Activated naive CD4-positive, alpha-beta T cell treated with anti-CD3 and anti-CD28 coated beads for 36 hours (primary cell): ENCODE measurements at places on chromosomes 2 and 18.

DNA sequence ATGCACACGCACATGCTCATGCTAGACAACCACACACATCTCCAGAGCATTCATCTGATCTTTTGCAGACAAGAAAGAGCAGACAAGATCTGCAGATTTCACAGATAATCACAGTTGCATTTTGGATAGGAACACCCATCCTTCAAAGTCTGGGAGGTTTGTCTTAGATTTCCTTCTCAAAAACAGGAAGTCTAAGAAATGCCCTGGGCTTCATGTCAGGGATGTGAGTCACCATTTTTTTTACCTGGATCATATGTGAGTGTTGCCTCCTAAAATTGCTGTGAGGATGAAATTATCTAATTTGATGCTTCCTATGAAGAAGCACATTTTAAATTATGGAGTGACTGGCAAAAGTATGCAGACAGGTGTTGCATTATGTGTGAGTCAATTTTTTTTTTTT lies 46.1 kb downstream of the SRD5A2 start:
- no peak overlapping the region for H3K4me3 ChIP-seq
- no peak overlapping the region for H3K27ac ChIP-seq
- DNase-seq, result no peak

- H3K27me3 ChIP-seq, result no peaks in the 10 kb centered on the region
- no peak overlapping the region for H3K27ac ChIP-seq
- H3K4me3 ChIP-seq, result no peak overlapping the region
- no peaks in the 10 kb centered on the region for H3K36me3 ChIP-seq
- peaks cover 18% of the 10 kb centered on the region for H3K4me1 ChIP-seq
Measured at GRCh38 chr2:237604391-237604790, 13.9 kb upstream of the RAB17 start.

GRCh38 chr2:238136820-238137537 lies 1.5 kb upstream of the KLHL30 start:
- H3K36me3 ChIP-seq, result no peaks in the 10 kb centered on the region
- peaks cover 5% of the 10 kb centered on the region for H3K4me1 ChIP-seq
- no peak overlapping the region for H3K4me3 ChIP-seq

- no peaks in the 10 kb centered on the region for H3K4me1 ChIP-seq
- no peak overlapping the region for H3K27ac ChIP-seq
- H3K4me3 ChIP-seq, result no peak overlapping the region
- H3K36me3 ChIP-seq, result no peaks in the 10 kb centered on the region
- H3K27me3 ChIP-seq, result no peaks in the 10 kb centered on the region
Measured at GRCh38 chr2:158923180-158923594, 45.3 kb upstream of the TANC1 start.

DNA sequence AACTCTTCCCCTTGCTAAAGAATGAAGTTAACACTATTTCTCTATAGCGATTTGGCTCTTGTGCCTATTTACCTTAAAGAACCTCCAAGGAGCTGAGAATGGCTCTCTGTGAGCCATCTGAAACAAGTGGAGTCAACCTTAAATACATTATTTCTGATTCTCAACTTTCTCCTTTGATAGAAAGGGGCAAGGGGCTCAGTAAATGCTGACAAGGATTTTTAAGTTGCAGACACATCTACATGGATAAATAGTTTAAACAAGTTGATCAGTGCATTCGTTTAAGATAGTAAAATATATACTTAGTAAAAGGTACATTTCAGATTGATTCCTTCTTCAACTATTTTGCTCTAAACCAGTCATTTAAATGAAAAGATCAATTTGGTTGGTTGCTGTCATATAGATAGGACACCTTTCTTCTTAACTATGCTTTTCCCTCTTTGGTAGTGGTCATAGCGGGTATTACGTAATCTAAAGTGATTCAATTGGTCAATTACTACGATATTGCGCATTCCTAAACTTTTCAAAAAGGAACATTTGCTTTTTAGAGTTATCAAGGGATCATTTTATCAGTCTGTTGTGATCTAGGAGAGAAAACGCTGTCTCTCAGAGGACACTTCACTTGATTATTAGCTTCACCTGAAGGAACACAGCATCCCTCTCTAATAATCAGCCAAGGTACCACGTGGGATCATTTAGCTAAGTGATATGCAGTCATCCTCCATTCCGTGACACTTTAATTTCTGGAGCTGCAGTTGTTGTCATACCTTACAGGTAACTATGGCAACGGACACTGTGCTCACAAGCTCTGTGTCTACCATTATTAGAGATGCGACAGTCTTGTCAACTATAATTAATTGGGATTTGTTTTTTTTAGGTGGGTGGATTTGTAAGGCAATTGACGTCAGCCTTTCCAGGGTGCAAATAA lies 50.9 kb upstream of the KCNE4 start:
- H3K4me1 ChIP-seq, result no peaks in the 10 kb centered on the region
- H3K4me3 ChIP-seq, result no peak overlapping the region
- no peak overlapping the region for H3K27ac ChIP-seq
- DNase-seq, result no peak
- no peaks in the 10 kb centered on the region for H3K36me3 ChIP-seq

DNA sequence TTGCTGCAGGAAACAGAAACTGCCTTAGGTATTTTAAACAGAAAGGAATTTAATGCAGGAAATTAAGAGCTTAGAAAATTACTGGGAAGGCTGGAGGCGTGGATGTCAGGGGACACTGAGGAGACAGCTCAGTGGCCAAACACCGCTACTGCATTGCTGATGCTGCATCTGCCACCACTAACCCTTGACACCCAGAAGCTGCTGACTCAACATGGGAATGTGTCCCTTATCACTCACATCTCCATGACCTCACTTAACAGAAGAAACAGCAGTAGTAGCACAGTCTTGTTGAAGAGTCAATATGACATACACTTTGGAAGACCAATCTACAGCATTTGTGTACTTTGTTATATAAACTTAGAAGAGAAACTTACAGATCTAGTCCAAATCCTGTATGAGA lies 906.1 kb downstream of the SLC4A3 start:
- no peak for DNase-seq
- no peaks in the 10 kb centered on the region for H3K27me3 ChIP-seq
- H3K4me3 ChIP-seq, result no peak overlapping the region
- no peak overlapping the region for H3K27ac ChIP-seq

GRCh38 chr2:16321872-16322271 lies 343.8 kb downstream of the CYRIA start:
- no peak for DNase-seq
- H3K36me3 ChIP-seq, result no peaks in the 10 kb centered on the region
- H3K4me3 ChIP-seq, result no peak overlapping the region
- no peaks in the 10 kb centered on the region for H3K4me1 ChIP-seq

DNA sequence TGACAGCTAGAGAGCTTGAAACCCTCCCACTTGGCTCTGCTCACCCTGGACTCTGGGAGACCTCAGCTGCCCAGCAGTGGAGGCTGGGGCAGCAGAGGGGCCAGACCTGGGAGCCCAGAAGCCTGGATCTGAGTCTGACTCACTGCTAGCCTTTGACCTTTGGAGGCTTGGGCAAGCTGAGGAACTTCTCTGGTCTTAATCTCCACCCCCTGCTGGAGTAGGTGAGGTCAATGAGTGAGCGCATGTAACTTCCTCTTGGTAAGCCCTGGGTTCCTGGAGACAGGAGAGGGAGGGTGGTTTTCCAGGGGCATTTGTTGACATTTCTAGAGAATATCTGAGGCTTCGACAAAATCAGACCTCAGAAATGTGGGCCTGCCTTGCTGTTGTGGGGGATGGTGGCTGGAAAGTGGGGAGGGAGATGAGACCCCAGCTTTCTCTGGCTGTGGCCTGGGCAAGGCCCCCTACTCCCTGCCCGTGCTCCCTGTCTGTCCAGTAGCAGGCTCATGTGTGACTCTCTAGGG lies 73.0 kb upstream of the YWHAQ start:
- H3K4me3 ChIP-seq, result no peak overlapping the region
- no peak for DNase-seq
- no peaks in the 10 kb centered on the region for H3K36me3 ChIP-seq
- H3K27ac ChIP-seq, result no peak overlapping the region
- H3K4me1 ChIP-seq, result peaks cover 23% of the 10 kb centered on the region
- H3K27me3 ChIP-seq, result no peaks in the 10 kb centered on the region

- H3K4me1 ChIP-seq, result no peaks in the 10 kb centered on the region
- H3K27ac ChIP-seq, result no peak overlapping the region
- H3K36me3 ChIP-seq, result no peaks in the 10 kb centered on the region
- no peak overlapping the region for H3K4me3 ChIP-seq
- no peak for DNase-seq
Measured at GRCh38 chr2:104703669-104704068, 150.2 kb upstream of the POU3F3 start.

GRCh38 chr2:5569256-5569655 lies 122.9 kb upstream of the SOX11 start:
- no peaks in the 10 kb centered on the region for H3K4me1 ChIP-seq
- H3K36me3 ChIP-seq, result no peaks in the 10 kb centered on the region
- no peak for DNase-seq
- H3K27me3 ChIP-seq, result no peaks in the 10 kb centered on the region
- H3K4me3 ChIP-seq, result no peak overlapping the region

- H3K4me3 ChIP-seq, result no peak overlapping the region
- H3K4me1 ChIP-seq, result no peaks in the 10 kb centered on the region
Measured at GRCh38 chr2:156253765-156254164, 78.8 kb downstream of the NR4A2 start.

- H3K27me3 ChIP-seq, result no peaks in the 10 kb centered on the region
- peaks cover 20% of the 10 kb centered on the region for H3K36me3 ChIP-seq
- no peak for DNase-seq
- no peak overlapping the region for H3K4me3 ChIP-seq
Measured at GRCh38 chr2:178828486-178828881, 21.3 kb upstream of the TTN start.

DNA sequence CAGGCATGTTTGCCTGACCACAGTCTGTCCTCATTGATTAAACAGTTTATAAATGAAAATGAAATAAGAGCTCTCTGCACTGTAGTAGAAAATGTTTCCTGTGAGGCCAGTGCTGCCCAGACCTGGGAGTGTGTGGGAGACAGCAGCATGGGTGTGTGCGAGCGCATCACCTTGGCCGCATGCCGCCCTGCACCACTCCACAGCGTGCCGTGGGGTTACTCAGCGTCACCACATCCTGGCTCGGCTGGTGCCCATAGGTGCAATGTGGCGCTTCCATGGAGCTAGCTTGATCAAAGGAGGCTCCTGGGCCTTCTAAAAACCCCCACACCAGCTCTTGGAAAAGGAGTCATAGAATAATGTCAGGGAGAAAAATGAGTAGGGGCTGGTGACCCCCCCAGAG lies 76.0 kb upstream of the EPC2 start:
- H3K27me3 ChIP-seq, result no peaks in the 10 kb centered on the region
- H3K4me3 ChIP-seq, result no peak overlapping the region
- H3K36me3 ChIP-seq, result no peaks in the 10 kb centered on the region
- H3K4me1 ChIP-seq, result peaks cover 5% of the 10 kb centered on the region
- no peak overlapping the region for H3K27ac ChIP-seq
- DNase-seq, result no peak
